Mesenchymal stem cell (in vitro differentiated cells and primary cell): ENCODE measurements at places on chromosomes 3 and 15.

GRCh38 chr3:187743195-187744141 lies 1.8 kb downstream of the BCL6 start:
- peak; percentile 70 for DNase-seq

GRCh38 chr3:136670166-136670565 lies 82.0 kb downstream of the STAG1 start:
- DNase-seq: no peak

DNA sequence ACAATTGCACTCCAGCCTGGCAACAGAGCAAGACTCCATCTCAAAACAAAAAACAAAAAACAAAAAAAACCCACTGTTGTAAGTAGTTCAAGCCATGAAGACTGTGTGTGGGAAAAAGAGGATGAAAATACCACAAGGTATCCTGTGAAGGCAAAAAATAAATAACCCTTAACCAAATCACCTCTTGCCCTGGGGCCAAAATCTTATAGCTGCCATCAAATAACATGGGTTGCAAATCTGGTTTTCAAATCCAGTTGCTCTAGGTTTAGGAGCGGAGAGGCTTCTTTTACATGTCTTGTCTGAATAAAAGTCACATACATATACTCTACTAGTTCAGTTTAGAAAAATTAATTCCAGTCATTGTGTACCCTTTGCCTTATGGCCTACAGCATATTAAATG lies 87.0 kb upstream of the STT3B start:
- no peak for DNase-seq

DNA sequence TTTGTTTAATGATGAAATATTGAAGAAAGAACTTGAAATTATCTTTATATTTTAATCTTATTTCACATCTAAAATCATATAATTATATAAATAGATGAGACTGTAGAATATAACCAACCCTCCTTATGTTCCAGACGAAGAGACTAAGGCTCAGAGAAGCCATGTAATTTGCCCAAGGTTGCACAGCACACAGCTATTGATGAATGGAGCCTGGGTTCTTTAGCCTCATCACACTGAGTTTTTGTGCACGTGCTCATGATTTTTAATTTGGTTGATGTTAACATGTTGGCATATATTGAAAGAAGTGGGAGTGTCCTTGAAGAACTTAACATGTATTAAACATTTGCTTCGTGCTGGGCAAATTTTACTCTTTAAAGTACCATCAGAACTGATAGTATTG lies 151.6 kb downstream of the FNDC3B start:
- DNase-seq: no peak

GRCh38 chr3:178618896-178619295 lies 82.7 kb downstream of the KCNMB2 start:
- no peak for DNase-seq
